ENCODE measurements at places on chromosomes 12 and 14.

DNA sequence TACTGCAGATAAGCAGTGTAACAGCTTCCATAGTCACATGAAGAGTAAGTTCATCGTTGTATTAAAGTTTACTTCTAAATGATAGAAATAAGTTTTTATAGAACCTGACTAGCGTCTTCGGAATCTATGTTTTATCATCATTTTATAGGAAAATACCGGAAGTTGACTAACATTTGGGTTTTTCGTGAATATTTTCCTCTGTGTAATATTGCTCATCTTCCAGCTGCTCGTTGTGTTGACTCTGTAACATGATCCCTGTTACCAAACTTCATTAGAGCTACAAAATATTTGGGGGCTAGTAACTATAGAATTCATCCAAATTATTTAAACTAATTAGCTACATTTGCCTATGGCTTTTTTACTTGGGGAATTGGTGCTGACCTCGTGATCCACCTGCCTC, 37.2 kb downstream of the DDX51 start:
- DNase-seq: no peak

DNA sequence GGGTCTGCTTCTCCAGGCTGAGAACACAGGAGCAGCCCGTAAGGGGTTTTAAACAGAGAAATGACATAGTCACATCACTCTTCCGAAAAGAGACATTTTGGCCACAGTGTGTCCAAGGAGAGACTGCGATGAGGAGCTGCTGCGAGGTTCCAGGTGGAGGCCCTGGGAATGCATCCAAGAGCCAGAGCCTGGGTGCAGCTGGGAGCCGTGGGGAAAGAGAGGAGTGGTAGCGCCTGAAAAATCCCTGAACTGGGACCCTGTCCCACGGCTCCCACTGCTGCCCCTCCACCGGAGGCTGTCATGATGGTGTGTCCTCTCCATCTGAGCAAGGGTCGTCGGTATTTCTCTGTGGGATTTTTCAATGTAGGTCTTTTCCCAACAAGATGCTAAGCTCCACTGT, 146.9 kb downstream of the BCL11B start:
- no peak for DNase-seq

DNA sequence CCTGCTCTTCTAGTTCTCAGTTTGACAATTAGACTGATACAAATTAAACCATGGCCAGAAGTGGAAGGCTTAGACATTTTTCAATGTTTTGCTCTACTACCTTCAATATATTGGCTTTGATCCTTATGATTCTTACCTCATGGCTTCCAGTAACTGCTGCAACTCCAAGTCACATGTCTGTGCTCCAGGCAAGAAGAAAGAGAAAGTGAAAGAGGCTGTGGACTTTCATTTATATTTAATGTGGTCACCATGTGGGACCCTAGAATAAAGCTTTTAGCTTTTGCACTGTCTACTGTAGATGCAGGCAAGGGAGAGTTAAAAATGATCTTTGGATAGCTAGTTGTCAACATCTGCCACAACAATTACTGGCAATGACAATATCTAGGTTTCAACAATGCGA, 214.3 kb upstream of the PDE3A start:
- no peak for DNase-seq

- DNase-seq: no peak
Observed at GRCh38 chr14:104865631-104866441, 768 bp downstream of the CEP170B start.

GRCh38 chr12:6979021-6979420, 8.3 kb downstream of the EMG1 start:
- no peak for DNase-seq

GRCh38 chr12:69068448-69068847, 135.5 kb upstream of the CPM start:
- DNase-seq: no peak

- DNase-seq: no peak
Observed at GRCh38 chr12:1518591-1519516, 75.5 kb downstream of the FBXL14 start.

DNA sequence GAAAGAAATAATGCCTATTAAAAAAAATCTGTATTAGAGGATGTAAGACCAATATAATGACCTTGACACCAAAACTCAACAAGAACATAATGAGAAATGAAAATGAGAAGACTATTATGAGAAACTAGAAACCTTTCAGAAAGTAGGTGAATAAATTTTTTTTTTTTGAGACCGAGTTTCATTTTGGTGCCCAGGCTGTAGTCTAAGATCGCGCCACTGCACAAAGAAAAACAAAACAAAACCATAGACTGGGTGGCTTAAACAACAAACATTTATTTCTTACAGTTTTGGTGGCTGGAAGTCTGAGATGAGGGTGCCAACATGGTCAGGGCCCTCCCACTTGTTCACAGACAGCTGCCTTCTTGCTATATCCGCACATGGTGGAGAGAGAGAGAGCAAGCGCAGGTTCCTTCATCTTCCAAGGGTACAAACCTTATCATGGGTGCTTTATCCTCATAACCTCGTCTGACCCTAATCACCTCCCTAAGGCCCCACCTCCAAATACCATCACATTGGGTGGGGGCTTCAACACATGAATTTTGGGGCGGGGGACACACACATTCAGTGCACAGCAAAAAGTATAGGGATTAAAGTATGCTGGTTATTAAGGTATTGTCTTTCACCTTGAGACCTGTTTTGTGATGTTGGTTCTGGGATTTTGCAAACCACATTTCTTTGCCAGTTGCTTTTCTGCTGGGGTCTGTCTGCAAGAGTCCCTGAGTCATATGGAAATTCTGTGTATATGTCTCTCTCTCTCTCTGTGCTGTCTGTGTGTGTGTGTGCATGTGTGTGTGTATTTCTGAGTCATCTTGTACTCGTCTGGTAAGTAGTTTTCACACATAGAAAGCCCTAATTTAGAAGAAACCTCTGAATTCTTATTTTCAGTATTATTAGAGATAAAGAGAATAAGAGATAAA, 26.2 kb downstream of the ZCRB1 start:
- peak; percentile 54 for DNase-seq

DNA sequence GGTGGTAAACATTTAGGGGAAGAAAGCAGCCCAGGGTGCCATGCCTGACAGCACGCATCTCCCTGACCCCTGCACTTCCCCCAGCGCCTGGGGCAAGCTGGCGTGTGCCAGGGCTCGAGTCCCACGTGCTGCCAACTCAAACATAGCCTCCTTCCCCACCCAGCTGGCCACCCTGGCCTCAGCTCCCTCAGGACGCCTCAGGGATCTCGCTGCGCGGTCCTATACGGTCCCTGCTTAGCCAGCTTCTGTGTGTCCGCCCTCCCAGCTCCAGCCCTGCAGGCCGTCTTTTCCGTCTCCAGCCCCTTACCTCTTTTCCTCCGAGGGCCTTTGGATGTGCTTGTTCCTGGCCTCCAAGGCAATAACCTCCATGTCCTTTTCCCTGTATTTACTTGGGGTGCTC, 71.0 kb downstream of the TESC start:
- no peak for DNase-seq

- no peak for DNase-seq
Observed at GRCh38 chr14:57732463-57733285, 133.2 kb downstream of the SLC35F4 start.

GRCh38 chr12:33115716-33116115, 219.1 kb upstream of the PKP2 start:
- DNase-seq: no peak

DNA sequence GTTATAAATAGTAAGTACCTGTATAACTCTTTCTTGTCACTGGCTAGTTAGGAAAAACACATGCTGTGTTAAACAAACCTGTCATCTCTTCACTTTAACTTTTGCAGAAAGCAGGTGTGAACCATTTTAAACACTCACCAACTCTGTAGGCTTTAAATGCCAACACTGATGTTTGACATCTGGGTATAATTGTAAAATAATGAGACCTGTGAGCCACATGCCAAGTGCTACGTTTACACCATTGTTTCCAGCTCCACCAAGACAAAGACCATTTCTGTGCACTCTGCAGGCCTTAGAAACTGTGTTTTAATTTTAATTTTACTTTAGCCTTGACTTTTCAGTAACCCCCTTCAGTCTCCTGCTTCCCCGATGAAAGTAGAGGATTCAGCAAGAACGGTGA, 11.0 kb downstream of the TPH2 start:
- DNase-seq: no peak

DNA sequence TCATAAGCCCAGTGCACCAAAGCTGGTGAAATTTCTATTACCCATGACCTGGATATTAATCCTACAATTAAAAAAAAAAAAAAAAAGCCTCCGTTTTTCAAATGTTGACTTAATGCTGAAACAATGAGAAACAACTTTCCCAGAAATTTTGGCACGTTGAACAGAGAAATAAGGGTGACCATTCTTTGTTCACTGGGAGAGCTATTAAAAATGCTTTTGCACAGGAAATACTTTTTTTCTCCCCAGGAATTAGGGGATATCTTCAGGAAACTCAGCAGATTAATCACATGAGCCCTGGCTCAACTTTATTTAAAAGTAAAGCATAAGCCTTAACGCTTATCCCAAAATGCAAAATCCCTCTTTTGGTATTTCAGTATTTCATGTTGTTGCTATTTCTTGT, 54.8 kb upstream of the FLRT2 start:
- DNase-seq: no peak

DNA sequence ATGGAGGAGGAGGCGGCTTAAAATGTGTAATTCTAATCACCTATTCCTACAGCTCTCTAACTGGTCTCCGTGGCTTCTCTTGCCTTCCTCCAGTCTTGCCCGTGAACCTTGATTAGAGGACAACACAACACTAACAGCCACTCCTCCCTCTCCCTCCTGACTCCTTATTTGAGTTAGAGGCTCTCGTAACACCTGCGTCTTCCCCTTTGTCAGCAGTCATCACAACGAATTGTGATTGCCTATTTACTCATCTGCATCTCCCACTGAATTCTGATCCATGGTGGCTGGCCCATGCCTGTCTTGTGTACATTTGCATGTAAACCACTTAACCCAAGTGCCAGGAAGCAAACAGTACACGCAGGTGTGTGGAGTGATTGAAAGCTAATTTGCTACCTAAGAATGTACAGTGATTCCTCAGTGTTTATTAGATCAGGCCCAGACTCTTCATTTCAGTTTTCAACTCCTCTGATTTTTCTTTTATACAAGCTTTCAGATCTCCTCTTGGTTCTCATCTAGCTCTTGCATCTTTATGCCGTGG, 154.5 kb downstream of the MON2 start:
- no peak for DNase-seq

- no peak for DNase-seq
Observed at GRCh38 chr12:86290615-86291014, 34.4 kb upstream of the MGAT4C start.

DNA sequence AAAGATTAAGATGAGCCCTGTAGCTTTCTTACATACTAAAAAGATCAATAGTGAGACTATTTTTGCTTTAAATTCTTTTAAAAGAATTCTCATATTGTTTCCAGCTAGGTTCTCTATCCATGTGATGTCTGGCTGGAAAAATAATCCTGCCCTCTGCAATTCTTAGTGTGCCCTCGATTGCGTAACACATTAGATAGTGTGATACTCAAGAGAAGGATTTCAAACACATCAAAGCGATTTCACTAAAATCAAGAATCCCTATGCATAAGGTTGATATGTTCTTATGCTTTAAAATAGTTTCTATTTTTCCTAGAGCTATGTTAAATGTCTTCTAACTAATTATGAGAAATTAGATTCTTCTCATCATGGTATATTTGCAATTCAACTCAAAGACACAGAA, 127.3 kb upstream of the PLEKHA5 start:
- DNase-seq: no peak

DNA sequence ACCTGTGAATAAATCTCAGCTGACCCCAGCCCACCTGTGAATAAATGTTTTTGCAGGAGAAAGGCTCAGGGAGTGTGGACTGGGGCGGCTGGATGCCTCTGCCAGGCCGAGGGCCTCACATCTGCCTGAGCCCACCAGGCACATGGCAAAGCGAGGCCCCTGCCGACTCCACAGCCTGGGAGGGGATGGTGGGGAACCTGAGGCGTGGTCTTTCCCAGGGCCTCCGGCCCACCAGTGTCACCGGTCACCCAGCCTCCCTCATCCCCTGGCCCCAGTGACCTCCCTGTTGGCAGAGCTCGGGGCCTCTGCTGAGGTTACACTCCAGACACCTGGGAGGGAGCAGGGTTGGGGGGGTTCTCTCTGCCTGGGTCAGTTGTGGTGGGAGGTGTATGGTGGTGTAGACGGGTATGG, 8.2 kb downstream of the NOC4L start:
- DNase-seq: no peak

DNA sequence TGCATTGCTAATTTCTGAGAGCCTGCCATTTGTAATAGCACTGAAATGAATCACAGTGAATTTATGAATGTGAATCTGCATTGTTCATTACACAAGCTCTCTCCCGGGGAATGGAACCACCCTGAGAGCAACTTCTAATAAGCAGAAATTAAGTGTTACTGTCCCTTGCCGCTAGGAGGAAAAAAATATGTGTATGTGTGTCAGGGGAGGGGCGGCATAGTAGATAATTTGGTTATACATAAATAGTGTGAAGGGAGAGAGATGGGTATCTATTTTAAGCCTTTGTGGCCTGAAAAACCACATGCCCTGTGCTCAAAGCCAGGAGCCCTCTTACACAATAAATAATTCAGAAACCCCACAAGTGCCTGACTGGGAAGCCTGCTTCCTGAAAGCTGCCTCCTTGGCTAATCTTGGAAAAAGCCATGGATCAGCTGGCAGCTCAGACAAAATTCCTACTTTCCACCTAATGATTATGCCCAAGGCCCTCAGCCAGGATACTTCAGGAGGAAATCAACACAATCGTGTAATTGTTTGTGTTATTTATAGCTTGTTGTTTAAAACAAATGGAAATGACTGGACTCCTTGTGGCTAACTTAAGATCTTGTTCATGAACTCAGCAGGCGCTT, 366.2 kb upstream of the KITLG start:
- DNase-seq: no peak

DNA sequence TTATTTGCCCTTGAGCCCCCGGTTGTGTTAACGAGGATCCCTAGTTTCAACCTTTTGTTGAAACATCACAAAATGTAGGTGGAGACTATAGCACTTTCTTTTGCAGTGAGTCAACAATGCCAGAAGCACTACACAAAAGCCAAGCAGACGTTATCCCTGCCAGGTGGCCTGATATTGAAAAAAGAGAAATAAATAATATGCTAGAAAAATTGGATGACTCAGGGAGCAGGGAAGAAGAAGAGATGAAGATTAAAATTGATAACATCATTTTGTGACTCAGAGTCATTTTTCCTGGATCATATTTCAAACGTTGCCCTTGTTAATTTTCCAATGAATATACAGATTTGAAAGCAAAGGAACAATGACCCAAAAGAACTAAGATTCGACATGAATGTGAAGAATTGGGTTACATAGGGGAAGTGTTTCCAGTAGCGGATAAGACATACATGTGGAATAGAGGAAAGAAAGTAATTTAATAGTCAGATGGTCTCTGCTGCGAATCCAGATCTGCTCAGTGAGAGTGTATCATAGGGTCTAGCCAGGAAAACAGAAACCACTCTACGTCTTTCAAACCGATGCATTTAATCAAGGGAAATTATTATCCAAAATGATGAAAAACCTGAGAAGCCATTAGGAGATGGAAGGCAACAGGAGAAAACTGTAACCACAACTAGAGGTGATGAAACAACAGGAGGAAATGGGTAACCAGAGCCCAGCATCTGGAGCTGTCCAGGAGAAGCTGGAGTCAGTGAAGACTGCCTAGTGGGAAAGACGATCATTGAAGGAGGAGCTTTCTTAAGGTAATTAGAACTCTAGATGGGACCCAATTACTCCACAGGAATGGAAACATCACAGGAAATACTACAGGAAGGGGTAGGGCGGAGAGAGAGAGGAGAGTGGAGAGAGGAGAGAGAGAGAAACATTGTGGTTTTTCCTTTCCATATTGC, 57.9 kb downstream of the RERG start:
- no peak for DNase-seq
